ENCODE measurements at places on chromosomes 5 and 9.

DNA sequence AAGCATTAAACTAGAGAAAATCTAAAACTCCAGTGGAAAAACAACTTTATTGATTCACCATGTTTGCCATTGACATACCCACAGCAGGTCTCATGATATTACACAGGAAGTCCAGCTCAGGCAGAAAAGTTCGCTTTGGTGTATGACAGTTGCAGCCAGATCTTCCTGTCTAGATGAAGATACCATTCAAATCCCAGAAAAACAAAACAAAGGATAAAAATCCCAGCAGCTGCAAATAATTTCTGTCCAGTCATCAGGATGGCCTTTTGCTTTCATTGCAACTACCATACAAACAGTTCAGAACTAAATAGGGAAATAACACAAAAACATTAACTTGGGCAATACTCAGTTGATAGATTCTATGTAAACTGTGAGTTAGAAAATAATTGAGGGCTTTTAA lies 136.0 kb upstream of the NREP start:
- DNase-seq: no peak

GRCh38 chr9:35277628-35278359 lies 116.0 kb downstream of the UNC13B start:
- DNase-seq: no peak

GRCh38 chr5:56259002-56259511 lies 25.9 kb upstream of the ANKRD55 start:
- DNase-seq: no peak

- DNase-seq: no peak
Measured at GRCh38 chr9:69153707-69154521, 20.2 kb upstream of the TJP2 start.

DNA sequence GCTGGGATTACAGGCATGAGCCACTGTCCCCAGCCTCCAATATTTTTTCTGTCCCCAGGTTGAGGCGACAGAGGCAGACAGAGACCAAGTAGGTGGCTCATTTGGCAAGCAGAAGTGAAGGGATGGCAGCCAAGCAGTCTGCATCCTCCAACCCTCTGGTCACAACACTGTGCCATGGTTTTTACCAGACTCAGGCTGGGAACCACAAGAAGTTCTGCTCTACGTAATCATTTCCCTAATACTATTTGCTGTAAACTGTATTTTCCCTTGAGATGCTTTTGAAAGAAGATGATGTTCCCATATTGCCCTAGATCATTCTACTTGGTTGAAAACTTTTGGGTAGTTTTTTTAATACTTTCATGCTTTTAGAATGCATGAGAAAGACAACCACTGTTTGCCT lies 40.5 kb downstream of the PTTG1 start:
- DNase-seq: no peak

DNA sequence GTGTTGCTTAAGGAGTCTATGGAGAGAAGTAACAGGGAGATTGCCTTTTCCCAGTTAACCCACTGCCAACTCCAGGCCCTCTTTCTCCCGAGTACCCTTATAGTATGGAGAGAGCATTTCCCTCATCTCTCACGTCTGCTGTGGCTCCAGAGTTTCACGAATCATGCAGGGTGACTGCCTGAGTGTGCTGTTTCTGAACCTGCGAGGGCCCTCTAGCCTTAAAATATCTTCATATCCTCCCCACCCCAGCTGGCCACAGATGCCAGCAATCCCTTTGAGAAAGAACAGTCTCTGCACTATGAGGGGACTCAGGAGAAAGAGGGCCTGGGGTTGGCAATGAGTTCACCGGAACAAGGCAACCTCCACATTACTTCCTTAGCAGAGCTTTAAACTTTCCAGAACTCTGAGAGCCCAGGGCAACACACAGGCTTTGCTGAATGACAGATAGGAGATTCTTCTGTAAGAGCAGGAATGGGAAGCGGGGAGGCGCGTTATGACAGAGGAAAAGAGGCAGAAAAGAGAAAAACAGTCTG lies 81.6 kb upstream of the ANKH start:
- no peak for DNase-seq

DNA sequence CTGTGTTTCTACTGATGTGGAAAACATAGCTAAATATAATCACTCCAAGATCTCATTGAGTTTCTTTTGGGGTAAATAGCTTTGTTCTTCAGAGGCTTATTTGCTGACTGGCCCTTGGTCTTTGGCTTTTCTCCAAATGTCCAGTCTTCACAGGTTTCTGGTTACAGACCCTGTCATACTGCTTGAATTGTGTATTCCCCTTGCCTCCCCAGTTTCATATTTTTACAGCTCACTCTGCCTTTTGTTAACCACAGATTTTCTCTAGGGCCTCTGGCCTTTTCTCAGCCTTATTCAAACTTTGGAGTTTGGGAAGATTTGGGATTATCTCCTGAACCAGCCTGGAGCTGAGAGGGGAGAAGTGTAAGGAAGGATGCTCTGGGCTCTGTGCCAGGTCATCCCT lies 23.9 kb downstream of the ISOC1 start:
- no peak for DNase-seq

All from cortex of kidney (tissue), 1 donor.